ENCODE measurements at places on chromosomes 6 and 20.
A peak's percentile ranks its signal among the peaks of the same experiment; 100 is the strongest.

GRCh38 chr6:138666636-138667035 is 106.9 kb upstream of the CCDC28A start:
- no peak for DNase-seq

DNA sequence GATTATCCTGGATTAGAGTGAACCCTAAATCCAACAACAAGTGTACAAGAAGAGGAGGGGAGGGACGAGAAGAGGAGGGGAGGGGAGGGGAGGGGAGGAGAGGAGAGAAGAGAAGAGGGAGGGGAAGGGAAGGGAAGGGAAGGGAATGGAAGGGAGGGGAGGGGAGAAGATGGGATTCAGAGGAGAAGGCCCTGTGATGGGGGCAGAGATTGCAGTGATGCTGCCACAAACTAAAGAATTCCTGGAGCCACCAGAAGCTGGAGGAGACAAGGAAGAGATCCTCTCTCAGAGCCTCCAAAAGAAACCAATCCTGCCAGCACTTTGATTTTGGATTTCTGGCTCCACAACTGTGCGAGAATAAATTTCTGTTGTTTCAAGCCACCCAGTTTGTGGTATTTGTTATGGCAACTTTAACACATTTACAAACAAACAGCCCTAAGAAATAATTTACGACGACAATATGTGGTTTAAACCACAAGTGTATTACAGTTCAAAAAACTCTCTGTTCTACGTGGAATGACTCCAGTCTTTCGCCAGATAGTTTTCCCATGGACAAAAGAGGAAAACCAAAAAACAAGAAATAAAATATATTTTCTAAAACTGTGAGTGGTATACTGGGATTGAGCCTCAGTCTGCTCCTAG is 235.4 kb downstream of the HDGFL1 start:
- DNase-seq = no peak

GRCh38 chr20:63132715-63133471 is 83.0 kb downstream of the YTHDF1 start:
- no peak for DNase-seq

DNA sequence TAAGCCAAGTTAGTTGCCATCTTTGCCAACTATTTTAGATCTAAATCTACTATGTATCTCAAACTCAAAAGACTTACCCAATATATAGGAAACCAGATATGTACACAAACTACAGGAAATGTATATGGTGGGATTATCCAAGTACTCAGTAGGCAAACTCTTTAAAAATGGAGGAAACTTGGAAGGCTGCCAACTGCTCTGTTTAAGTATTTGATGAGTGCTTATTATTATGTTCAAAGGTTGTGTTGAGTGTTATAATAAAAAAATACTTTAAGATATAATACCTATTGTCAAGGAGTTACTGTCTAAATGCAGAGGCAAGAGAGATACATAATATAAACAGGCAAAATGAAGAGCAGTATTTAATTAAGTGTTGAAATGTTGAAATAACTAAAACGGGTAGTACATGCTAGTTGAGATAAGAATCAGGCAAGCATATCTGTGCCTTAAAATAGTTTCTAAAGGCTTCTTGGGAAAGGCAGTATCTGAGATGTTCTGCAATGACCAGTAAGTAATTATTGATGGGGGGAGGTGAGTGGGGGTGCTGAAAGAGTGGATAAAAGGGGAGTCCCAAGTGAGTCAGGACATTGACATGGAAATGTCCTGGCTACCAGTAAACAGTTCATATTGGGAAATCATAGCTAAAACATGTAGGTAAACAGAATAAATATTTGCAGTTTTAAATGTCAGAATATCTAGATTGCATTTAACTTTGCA is 6.5 kb upstream of the DST start:
- DNase-seq = no peak

GRCh38 chr6:168034537-168034936 is 37.1 kb downstream of the KIF25 start:
- DNase-seq = no peak

- peak; percentile 6 for DNase-seq
Observed at GRCh38 chr6:140897804-140898573, 1234.7 kb upstream of the GJE1 start.

DNA sequence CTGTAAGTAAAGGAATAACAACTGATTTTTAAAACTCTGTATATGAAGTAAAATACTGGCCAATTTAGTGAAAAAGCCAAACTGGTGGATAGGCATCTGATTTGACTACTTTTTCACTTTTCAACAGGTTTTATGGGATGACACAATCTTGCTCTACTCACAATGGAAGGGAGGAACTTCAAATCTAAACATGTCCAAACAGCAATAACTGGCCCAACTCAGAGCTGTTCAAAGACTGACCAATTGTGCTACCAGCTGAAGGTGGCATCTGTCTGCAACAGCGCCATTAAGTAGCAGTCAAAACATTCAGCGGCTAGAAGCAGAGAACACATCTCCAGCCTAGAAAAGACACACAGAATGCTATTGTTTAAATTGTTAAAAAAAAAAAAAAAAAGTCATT is 44.6 kb downstream of the SESN1 start:
- DNase-seq = no peak

DNA sequence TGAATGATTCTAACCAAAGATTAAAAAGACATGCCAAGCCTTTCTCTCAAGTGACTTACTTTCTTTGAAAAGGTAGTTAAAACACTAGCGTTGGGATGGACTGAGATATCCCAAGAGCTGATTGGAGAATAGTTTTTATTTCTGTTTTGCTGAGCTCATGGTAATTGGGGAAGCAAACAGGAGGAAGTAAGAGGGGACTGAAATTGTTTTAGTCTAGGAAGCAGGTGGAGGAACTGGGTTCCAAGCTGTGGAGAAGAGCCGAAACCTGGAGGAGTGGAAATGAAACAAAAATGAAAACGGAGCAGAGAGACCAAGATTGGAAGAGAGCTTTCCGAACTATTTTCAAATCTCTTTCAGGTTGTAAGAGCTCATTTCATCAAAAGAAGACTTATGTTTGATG is 59.9 kb upstream of the TENT5A start:
- DNase-seq = peak; percentile 72

GRCh38 chr20:46709459-46710152 is at the start of gene SLC2A10:
Gene SLC2A10 (plus strand): TSS chr20:46709649. CDS start chr20:46709737, 88 bp downstream.
- no peak for DNase-seq

DNA sequence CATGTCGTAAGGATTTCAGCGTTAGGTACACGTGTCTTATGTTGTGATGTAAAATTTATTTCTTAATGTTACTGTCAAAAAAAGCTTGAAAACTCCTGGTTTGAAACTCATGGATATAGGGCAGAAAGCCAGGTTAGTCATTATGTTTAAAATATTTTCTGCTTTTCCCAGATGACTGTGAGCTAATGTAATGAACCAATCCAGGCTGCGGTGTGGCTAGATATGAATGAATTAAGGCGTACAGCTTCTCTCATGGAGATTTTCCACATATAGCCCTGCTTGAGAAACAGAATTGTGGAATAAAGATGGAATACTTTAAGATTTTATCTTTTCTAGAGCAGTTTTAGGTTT is 80.3 kb upstream of the STMND1 start:
- no peak for DNase-seq

GRCh38 chr6:24131751-24132150 is 5.7 kb downstream of the NRSN1 start:
- no peak for DNase-seq

- peak; percentile 78 for DNase-seq
Observed at GRCh38 chr20:49712996-49713752, 504 bp downstream of the B4GALT5 start.

- no peak for DNase-seq
Observed at GRCh38 chr20:14672066-14672465, 334.7 kb upstream of the FLRT3 start.

GRCh38 chr20:11965602-11966001 is 47.9 kb downstream of the BTBD3 start:
- no peak for DNase-seq

- DNase-seq = no peak
Observed at GRCh38 chr6:167238694-167239467, 52.2 kb upstream of the UNC93A start.

- DNase-seq = peak; percentile 50
Observed at GRCh38 chr20:34705397-34706301, 1.5 kb downstream of the TP53INP2 start.

DNA sequence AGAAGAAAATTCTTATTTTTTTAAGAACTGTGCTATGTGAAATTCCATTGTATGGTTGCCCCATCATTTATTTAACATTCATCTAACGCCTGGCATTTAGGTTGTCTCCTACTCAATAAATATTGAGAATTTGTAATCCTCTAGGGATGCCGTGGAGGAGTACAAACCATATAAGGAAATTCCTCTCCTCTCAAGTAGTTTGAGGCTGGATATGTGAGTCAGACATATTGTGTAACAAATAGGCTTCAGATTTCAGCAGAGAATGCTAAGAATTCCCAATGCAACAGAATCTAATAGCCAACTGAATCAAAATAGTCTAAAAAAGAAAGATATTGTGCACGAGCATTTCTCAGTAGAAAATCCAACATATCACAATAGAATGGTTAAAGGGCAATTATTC is 174.7 kb downstream of the OTOR start:
- DNase-seq = no peak

- peak; percentile 90 for DNase-seq
Observed at GRCh38 chr6:26473758-26474438, 16.1 kb downstream of the BTN2A1 start.

DNA sequence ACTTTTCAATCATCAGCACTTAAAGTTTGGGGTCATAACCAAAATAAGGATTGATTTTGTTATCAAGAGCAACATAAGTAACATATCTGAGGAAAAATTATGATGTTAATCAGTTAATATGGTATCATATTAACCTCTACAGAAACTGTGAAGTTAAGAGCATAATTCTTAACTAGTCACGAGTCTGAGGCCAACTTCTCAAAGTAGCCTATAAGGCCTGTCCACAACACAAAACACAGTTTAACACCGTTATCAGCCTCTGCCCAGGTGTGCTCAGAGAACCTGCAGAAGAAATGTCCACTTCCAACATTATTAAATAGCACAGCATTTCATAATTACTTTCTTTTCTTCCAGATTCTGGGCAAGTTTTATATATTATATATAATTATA is 1.1 kb downstream of the STX7 start:
- no peak for DNase-seq

DNA sequence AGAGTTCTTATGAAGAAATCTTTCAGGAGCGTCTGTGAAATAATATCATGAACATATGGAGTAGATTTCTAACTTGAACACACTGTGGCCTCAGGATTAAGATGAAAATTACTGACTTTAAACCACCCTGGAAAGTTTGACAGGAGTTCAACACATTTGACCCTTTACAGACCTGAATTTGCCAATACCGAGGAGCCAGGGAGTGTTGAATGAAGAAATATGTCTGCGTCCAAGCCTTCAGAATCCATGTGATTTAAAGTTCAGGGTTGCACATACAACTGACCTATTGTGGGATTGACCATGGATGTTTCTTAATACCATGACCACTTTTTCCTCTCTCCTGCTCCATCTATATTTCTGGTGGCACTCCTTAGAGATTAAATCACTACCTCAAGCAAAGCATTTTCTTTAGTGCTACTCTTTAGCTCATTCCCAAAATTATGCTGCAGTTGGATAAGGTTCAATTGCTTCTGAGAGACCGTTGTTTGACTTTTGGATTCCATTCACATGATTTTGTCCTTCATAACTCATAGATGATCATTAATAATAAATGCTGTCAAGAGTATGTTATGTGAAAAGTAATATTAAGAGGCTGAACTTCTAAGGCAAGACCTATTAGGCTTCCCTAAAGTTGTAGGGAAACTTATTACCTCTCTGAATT is 57.4 kb downstream of the PRL start:
- no peak for DNase-seq

- no peak for DNase-seq
Observed at GRCh38 chr6:119306396-119306968, 43.1 kb downstream of the MAN1A1 start.

GRCh38 chr6:56434606-56435005 is 187.2 kb upstream of the COL21A1 start:
- DNase-seq = no peak

DNA sequence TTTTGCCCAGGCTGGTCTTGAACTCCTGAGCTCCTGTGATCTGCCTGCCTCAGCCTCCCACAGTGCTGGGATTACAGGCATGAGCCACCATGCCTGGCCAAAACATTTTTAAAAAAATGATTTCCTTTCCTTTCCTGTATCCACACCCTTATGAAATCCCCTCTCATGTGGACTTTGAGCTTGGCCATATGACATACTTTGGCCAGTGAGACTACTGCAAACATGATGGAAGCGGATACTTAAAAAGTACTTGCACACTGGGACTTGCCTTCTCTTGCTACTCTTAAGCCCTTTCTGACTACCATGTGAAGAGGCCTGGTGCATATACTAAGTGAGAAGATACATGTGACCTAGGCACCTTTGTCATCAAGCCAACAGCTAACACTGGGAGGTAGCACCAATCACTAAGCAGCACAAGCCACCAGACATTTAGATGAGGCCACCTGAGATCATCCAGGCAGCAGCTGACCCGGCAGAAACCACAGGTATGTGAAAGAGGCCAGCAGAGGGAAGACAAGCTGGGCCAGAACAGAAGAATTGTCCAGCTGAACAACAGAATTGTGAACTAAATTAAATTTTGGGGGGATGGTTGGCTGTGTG is 78.5 kb upstream of the HDAC2 start:
- DNase-seq = no peak

DNA sequence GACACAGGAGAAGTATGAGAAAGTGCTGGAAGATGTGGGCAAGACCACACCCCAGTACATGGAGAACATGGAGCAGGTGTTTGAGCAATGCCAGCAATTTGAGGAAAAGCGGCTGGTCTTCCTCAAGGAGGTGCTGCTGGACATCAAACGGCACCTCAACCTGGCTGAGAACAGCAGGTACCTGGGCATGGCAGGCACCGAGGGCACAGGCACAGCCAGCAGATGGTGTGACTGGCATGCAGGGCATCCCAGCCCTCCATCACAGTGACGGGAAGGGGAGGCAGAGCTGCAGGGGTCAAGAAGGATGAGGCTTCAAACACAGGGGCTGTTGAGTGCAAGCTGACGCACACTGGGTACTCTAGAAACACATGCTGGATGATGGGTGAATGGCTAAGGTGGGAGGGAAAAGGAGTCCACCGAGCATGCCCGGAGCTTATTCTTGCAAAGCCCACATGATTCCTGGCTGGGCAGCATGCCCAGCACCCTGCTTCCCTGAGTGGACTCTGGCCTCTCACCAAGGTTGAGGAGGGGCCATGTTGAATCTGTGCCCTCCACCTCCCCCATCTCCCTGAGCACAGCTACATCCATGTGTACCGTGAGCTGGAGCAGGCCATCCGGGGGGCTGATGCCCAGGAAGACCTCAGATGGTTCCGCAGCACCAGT is 26.3 kb downstream of the SPDEF start:
- no peak for DNase-seq
